ENCODE measurements at places on chromosomes 6 and 20.

GRCh38 chr6:83365931-83366330, 64.9 kb downstream of the ME1 start:
- DNase-seq, result no peak

- DNase-seq, result no peak
Observed at GRCh38 chr6:105596284-105596755, 193.4 kb upstream of the PREP start.

DNA sequence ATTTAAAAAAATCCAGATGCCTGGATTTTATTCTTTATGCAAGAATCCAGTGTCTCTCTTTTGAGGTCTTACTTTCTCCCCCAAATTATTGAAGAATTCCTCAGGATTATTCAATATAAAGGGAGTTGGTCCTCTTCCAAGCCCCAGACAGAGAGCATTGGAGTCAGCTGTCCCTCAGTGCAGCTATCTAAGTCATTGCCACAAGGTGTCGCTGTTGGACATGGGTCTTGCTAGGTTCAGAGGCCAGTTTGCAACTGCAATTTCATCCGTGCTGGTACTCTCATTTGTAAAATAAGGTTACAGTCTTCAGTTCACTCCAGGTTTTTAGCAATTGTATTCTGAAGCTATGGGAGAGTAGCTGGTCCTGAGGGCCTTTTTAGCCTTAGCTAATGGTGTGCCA, 27.8 kb downstream of the CCN2 start:
- no peak for DNase-seq

GRCh38 chr20:59232618-59233017, 67.8 kb upstream of the EDN3 start:
- no peak for DNase-seq

- DNase-seq, result no peak
Observed at GRCh38 chr20:39894067-39894466, 795.0 kb downstream of the MAFB start.

DNA sequence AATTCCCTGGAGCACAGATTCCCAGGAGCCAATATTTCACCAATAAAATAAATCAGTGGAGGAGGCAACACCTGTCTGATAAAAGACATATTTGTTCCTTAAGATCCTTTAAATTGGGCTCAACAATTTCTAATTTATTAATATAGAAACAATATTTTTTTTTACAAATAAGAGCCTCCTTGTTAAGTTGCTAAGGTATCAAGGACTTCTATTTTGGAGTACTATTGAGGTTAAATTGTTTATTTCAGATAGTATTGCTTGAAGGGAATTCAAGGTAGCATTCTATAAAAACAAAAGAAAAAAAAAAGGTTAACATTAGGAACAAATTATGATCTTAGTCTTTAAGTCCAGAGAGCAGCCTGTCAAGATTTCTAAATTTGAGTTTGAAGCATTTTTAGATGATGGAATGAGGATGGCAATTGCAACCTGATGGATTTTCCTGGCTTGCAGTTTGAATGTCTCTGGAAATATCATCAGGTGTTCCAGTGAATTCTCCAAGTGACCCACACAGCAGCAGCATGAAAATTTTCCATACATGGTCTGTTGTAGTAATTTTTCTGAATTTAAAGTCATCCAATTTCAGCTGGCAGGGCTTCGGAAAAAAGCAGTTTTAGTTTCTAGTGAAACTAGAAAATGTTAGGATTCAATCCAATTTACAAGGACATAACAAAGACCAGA, 19.3 kb upstream of the NCR2 start:
- DNase-seq, result no peak
